ENCODE measurements at places on chromosomes 1 and 21.

- no peak for DNase-seq
Measured at GRCh38 chr1:205301205-205301821, 20.2 kb downstream of the NUAK2 start.

- DNase-seq, result no peak
Measured at GRCh38 chr1:228891272-228892034, 156.2 kb downstream of the RHOU start.

GRCh38 chr1:183185941-183186490 is at the start of gene LAMC2:
Gene LAMC2, plus strand, starts transcription at chr1:183186264. Its CDS starts 89 bp downstream, at chr1:183186353.
- DNase-seq, result peak; percentile 16

DNA sequence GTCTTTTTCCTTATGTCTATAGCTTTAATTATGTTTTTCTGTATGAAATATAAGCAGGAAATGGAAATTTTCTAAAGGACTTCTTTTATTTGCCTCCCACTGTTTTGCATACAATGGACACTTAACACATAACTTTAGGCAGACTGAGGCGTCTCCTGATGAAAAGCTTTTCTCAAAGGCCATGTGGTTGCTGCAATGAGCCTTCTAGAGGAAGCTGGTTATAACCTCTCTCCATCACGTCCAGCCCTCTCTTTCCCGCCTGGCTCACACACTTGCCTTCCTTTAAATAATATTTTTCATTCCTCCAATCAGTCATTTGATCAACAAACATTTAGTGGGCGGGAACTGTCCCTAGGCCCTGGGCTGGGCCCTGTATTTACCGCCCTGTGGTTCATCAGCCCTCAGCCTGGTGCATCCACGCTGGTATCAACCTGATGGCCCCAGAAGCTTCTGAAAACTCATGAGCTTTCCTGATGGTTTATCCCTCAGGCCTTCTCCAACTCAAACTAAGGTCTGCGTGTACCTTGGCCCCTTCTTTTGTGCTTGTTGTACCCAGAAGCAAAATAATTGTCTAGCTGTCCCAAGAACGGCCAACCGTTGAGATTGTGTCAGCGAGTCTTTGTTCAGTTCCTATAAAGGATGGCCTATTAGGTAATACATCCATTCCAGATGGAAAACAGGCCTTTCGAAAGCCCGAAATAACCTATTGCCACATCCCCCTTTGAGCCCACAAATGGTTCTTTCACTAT is 75.3 kb upstream of the LYST start:
- DNase-seq, result no peak

DNA sequence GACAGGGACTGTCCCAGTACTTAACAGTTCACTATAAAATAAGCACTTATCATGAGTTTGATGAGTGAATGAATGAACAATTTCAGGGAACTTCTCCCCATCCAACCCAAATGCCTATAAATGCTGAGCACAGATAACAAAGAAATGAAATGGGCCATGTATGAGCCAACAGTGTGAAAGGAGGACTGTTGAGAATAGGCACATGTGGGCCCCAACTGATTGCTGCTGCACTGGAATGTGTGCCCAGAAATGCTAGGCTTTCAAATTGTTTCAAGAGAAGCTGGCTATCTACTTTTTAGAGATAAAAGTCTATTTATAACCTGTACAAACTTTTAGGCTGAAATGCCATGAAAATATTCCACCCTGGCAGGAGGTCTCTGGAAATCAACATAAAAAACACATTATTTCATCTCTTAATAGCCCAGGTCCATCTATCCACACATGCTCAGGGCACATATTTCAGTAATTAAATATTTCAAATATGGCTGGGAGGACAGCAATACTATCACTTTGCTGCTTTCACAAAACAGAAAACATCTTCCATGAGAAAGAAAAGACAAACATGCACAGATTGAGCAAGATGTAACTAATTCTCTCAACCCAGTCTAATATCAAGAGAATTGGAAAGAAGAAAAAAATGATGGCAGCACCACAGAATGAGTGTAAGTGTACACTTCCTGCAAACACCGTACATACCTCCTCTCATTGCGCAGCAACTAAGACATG is 49.8 kb downstream of the COLGALT2 start:
- DNase-seq, result no peak

- DNase-seq, result no peak
Measured at GRCh38 chr1:43009274-43009673, 50.6 kb upstream of the SLC2A1 start.

DNA sequence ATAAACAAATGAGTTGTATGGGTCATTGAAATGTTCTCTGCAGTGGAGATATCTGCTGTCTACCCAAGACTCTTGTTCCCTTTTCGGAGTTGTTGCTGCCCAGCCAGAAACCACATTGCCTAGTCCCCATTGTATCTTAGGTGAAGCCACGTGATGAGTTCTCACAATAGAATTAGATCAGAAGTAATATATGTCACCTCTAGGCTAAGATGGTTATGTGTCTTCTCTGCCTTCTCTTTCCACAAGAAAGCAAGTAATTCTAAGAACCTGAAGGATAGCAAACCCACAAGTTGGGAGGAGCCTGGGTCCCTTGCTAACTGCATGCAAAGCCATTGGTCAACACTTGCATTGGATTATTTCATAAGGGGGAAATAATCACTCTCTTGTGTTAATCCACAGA is 76.6 kb downstream of the ADCY10 start:
- DNase-seq, result no peak

DNA sequence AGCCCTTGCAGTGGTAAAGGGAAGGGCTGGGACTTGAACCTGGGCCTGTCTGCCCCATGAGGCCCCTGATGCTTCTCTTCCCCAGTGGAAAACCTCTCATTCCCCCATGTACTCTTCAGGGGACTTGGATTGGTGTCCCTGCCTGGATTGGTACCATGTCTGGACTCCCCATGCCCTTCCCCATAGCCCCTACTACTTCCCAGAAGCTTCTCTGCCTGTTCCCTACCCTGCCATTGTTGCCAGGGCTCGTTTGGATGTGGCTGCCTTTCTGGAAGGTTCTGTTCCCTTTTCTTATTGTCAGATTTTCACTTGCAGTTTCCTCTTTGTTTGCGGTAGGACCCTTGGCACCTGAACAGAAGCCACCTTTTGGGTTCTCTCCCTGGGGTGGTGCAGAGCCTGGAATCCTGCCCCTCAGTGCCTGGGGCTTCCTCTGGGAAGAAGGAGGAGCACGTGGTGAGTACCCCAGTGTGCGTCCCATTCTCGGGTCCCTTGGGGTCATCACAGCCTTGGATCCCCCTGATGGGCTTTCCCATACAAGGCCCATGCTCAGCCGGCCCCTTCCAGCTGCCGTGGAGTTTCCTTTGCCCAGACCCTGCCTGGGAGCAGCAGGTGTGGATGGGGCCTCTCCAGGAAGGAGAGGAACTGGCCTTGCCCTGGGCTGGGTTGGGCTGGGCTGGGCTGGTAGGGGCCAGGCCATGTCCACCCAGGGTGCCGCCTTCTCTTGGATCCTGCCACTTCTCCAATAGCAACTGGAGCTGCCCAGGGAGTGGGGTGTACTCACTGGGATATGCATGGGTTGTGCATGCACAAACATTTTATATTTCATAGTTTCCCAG is 281.1 kb downstream of the PTPRU start:
- no peak for DNase-seq

GRCh38 chr1:212397171-212397570 is 17.5 kb downstream of the PACC1 start:
- DNase-seq, result no peak

DNA sequence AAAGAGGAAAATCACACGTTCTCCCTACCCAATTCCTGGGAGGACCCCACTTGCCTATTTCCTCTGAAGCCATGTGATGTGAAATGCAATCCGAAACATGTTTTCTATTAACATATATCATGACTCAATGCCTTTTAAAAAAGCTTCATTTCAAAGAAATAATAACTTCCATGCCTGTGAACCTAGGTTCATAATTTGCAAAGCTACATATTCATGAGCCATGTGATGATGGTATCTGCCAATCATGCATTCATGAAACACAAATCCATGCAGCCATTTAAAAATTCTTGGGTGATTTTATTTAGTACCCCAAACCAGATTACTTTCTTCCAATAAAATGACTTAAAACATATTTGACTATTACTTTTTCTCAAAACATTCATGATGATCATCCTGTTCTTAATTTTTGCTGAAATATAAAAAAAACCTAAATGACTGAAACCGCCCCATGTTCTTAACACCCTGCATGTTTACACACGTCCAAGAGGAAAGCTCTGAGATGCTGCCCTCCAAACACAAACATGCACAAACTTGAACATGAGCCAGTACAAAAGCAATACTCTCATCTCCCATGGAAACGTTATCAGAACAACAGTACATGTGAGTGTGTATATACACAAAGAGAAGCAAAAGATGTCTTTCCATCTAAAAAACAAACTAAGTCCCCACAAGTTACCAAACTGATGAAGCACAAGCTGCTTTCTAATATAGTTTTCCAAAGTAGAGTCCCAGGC is 140.1 kb downstream of the TGFBR3 start:
- DNase-seq, result no peak

- no peak for DNase-seq
Measured at GRCh38 chr1:248905662-248906008, 400 bp upstream of the PGBD2 start.

GRCh38 chr1:217907504-217907903 is 276.4 kb downstream of the SPATA17 start:
- DNase-seq, result no peak

GRCh38 chr1:27872802-27873551 is 633 bp downstream of the THEMIS2 start:
- no peak for DNase-seq

DNA sequence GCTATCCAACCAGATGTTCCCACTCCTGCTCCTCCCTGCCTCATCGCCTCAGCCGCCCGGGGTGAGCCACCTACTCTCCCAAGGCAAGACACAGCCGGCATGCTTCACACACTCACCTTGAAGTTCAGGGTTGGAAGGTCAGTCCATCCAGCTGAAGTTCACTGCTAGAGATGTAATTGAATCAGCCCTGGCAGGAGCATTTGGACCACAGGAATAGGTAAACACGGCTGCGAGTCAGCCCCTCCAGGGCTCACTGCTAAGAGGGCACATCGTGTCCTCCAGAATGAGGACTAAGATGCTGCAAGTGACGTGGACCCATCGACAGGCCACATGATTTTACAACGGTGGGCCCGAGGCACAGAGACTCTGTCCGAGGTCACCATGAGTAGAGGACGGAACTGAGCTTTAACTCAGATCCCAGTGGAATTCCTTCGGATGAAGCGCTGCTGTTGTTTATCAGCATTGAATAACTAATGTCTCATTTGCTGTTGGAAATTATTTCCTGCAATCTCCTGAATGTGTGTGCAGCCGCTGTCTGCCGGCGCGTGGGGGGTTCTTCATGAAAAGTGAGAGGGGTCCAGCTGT is 41.9 kb downstream of the RSPH1 start:
- DNase-seq, result no peak

DNA sequence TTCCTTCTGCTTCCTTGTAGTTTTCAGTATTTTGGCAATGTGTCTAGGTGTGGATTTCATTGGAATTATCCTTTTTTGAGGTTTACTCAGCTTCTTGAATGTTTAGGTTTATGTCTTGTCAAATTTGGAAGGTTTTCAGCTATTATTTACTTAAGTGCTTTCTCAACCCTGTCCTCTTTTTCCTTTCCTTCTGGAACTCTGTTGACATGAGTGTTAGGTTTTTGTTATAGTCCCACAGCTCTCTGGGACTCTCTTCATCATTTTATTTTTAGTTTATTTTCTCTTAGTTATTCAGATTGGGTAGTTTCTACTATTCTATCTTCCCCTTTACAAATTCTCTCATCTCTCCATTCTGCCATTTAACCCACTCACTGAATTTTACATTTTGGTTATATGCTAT is 63.1 kb upstream of the GPR88 start:
- DNase-seq, result no peak

GRCh38 chr1:162009501-162010174 is 14.0 kb downstream of the OLFML2B start:
- DNase-seq, result no peak

DNA sequence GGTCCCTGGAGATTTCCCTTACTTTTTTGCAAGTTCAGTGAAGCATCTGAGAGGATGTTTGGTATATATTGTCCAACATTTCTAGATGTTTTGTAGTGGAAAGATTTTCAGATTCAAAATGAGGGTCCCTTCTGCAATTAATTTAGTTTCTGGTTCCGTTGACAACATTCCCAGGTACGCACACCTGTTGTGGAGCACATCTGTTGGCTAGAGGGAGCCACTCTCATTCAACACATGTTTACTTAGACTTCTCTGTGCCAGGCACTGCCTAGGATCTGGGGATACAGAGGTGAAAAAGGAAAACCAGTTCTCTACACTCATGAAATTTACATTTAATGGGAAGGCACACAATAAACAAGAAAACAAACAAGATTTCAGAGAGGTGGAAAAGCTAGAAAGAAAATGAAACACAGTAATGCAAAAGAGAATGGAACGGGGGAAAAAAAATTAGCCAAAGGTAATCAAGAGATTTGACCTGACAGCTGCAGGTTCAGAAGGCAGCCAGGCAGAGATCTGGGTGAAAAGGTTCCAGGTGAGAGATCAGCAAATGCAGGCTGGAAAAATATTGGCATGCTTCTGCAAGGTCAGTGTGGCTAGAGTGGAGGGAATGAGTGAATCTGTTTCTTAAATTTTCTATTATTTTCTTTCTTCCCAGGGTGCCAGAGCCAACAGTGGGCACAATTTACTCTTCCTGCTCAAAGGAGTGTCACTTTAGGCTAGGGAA is 48.4 kb upstream of the KAZN start:
- DNase-seq, result no peak

- DNase-seq, result no peak
Measured at GRCh38 chr1:87549738-87550137, 221.1 kb downstream of the LMO4 start.

- no peak for DNase-seq
Measured at GRCh38 chr21:13937236-13937635, 273.5 kb downstream of the LIPI start.

Measured in activated naive CD4-positive, alpha-beta T cell treated with anti-CD3 and anti-CD28 coated beads, Interleukin-2, amount 50 U/mL, for 16 hours (primary cell).